ENCODE measurements at places on chromosomes 7 and 10.

GRCh38 chr7:93985101-93985500, 19.1 kb downstream of the BET1 start:
- DNase-seq = no peak

DNA sequence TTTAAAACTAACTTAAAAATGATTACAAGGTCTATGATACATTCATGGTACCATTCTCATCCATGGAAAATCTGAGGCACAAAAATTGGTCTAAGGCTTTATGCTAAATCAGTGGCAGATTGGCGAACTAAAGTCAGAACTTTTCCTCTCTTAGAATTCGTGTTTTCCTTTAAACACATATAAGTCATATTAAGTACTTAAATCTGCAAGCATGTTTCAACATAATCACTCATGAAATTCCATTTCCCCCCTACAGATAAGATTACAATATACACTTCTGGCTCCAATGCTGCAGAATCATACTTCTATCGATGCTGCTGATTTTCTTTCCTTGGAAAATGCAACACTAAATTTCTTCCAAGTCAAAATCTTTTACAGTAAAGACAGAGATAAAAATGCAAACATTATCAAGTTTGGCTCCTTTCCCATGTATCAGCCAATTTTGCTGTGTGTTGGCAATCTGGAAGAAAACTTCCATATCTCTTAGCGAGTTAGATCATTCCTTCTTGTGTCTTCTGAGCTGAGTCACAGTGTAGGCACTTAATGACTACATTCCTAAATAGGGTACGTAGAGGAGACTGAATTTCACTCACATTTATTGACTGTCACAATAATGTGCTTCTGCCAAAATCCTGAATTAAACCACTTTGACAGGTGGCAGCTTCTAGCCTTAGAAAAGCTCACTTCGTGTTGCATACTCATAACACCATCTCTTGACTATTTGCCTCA, 76.4 kb upstream of the LRRC17 start:
- DNase-seq = no peak

GRCh38 chr7:82592416-82592815, 148.8 kb upstream of the CACNA2D1 start:
- DNase-seq = no peak

DNA sequence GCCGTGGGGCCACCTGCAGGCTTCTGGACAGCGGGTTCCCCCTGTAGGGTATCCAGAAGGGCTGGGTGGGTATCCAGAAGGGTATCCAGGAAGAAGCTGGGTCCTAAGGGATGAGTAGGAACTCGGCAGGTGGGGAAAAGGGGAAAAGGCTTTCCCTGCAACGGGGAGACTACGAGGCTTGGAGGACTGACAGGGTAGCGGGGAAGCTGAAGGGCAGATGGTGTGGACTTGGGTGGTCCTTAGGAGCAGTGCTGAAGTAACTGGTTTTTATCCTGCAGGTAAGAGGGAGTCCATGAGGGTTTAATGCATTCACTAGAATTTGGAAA, 525 bp downstream of the UBE2D4 start:
- no peak for DNase-seq

DNA sequence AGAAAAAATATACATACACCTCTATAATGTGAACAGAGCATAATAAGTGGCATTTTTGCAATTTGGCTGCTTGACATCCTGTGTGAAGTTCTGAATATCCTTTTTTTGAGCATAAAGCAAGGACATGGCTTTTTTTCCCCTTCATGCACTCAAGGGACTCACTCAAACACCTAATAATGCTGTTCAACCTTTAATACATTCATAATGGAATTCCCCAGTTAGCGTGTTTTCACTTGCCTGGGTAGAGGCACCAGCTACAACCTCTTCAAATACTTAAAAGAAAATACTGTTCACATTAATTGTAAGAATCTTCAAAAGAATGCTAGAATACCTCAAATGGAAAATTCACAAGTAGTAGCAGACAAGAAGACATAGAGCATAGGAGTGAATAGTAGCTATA, 316.8 kb downstream of the PCDH15 start:
- no peak for DNase-seq

GRCh38 chr10:129033790-129034272, 433.2 kb upstream of the MGMT start:
- no peak for DNase-seq

Measured in stimulated activated CD8-positive, alpha-beta memory T cell treated with anti-CD3 and anti-CD28 coated beads, Interleukin-7, amount 100 ng/mL, for 1 hour (primary cell).